ENCODE measurements at places on chromosomes 4 and X.

- no peak for DNase-seq
Measured at GRCh38 chrX:105323928-105324327, 103.4 kb upstream of the TEX13A start.

- DNase-seq: no peak
Measured at GRCh38 chr4:77711469-77711868, 105.8 kb downstream of the CXCL13 start.

DNA sequence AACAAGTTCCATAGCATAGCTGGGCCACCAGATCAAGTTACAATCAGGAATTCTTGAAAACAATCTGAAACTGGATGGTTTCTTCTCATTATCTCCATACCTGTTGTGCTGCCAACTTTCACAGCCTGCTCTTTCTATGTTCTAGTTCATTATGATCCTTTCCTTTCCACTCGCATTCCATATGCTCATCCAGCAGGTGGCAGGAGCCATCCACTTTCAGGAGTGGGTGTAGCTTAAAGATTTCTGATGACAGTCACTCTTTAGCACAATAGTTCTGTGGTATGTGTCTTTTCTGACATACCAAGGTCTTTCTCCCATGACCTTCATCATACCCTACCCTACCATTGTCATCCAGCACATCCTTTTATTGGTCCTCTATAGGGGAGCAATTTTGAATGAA, 46.4 kb downstream of the PAGE2 start:
- DNase-seq: peak; percentile 59

- DNase-seq: peak; percentile 25
Measured at GRCh38 chr4:161419822-161420221, 744.0 kb downstream of the FSTL5 start.

- no peak for DNase-seq
Measured at GRCh38 chrX:15512401-15512965, 11.9 kb downstream of the BMX start.

GRCh38 chrX:13376857-13377549, 57.1 kb upstream of the ATXN3L start:
- DNase-seq: no peak

DNA sequence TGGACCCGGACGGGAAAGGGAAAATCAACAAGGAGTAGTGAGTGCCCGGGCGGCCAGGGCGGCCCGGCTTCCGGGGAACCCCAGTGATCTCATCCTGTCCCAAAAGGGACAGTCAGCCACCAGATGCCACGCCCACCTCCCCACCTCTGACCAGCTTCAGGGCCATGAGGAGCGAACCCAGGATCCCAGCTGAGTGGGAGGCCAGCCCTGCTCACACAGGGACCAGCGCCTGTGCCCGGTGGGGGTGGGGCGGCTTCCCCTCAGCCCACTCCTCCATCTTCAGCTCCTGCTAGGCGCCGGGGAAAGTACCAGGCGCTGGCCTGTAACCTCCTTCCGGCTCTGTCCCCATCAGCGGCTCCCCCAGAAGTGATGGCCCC, 6.2 kb downstream of the MYL5 start:
- no peak for DNase-seq

- no peak for DNase-seq
Measured at GRCh38 chr4:49709775-49710174, 723.7 kb downstream of the CWH43 start.

GRCh38 chr4:102324730-102325129, 20.6 kb downstream of the SLC39A8 start:
- DNase-seq: peak; percentile 34

DNA sequence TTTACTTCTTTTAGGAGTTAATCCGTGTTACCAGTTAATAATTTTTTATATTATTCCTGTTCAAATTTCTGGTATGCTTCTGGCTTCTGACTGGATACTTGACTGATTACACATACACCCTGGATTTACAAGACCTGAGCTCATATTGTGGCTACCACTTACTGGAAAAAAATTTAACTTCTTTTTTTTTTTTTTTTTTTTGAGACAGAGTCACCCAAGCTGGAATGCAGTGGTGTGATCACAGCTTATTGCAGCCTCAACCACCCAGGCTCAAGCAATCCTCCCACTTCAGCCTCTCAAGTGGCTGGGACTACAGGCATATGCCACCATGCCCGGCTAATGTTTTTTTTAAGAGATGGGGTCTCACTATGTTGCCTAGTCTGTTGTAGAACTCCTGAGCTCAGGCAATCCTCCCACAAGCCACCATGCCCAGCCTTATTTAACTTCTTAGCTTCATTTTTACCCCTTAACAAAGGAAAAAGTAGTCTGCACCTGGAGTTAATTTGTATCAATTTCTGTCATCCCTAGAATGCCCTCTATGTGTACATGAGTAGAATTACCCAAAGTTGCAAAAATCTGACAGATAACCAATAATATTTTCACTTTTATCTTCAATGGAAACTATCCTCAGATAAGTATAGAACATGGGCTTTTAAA, 50.3 kb downstream of the TMEM165 start:
- no peak for DNase-seq

DNA sequence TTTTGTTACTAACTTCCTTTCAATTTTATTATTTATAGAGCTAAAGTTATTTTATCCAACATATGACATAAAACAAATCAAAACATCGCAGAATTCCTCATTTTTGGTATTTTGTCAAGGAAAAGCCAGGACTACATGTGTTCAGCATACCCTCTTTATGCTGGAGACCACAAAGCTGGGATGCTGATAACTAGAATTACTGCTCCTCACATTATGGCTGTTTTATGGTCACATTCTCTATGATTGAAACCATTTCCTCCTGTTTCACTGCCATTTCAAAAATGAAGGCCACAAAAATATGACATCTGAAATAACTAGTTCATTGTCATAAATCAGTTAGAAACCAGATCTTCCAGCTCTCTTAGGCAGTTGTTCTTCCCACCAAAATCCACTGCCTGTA, 41.7 kb downstream of the KLHL34 start:
- no peak for DNase-seq

DNA sequence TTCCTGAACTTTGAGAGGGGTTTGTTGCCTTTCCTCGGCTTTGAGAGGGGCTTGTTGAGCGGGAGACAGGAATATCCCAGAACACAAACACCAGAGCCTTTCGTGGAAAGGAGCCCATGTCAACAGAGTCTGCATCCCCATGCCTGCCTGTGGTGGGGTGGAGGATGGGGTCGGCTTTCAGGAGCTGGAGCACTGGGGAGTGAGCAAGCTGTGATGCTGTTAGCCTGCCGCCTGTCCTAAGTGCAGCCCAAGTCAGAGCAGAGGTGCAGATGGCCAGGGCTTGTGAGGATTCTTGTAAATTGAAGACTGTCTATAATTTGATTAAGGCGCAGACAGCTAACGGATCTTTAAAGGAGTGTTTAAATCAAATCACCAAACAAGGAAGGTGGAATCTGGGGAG, 103.3 kb upstream of the ANK2 start:
- no peak for DNase-seq

DNA sequence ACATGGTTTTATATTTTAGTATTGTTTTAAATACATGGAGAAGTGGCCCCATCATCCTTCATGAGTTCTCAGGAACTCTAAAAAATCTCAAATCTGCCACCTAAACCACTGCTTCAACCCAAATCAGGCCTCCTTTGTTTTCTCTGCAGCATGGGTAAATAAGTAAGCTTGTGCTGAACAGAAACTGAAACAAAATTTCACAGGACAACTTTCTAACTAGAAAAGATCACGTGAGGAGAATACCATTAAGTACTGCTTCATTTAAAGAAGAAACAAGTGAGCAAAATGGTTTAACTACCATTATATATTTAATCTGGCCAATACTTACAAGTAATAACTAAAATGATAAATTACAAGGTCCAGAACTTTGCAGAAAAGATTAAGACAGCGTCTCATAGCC, 2.5 kb downstream of the ARAP2 start:
- DNase-seq: no peak

- DNase-seq: no peak
Measured at GRCh38 chr4:43224559-43224958, 332.0 kb downstream of the GRXCR1 start.

- peak; percentile 87 for DNase-seq
Measured at GRCh38 chr4:114272226-114272625, 292.8 kb upstream of the ARSJ start.

- DNase-seq: no peak
Measured at GRCh38 chr4:166839615-166840251, 394.6 kb downstream of the SPOCK3 start.

GRCh38 chr4:42018451-42018850, 28.1 kb downstream of the SLC30A9 start:
- DNase-seq: no peak

GRCh38 chrX:12946838-12947544, 27.9 kb upstream of the TMSB4X start:
- DNase-seq: peak; percentile 90

- DNase-seq: no peak
Measured at GRCh38 chr4:19883841-19884240, 367.9 kb upstream of the SLIT2 start.

DNA sequence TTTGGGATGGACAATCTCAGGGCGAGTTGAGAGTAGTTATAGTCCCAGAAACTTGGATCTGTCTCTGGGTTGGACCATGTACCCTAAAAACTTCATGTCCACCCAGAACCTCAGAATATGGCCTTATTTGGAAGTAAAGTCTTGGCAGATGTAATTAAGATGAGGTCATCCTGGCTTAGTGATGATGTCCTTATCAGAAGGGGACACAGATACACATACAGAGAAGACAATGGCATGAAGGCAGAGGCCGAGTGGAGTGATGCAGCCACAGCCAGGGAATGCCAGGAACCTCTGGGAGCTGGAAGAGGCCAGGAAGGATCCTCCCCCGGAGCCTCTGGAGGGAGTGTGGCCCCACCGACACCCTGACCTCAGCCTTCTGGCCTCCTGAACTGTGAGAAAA, 61.2 kb upstream of the STX18 start:
- no peak for DNase-seq

- peak; percentile 5 for DNase-seq
Measured at GRCh38 chrX:47129899-47130358, 14.6 kb downstream of the NDUFB11 start.

DNA sequence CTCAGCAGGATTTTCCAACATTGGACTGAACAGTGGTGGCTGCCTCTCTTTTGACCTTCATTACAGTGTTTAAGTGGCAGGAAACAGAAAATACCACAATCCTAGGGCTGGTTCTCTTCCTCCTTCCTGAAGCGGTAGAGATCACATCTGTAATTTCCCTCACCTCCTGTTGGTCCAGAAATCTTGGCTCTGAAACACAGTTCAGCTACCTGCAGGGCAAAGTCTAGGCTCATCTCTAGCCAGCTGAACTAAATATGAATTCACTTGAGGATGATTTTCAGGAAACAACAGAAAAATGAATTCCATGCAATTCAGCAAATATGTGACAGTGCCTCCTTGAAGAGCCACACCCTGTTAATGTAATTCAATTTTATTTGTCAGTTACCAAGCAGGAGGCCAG, 531.9 kb downstream of the INPP4B start:
- DNase-seq: no peak

GRCh38 chrX:151609222-151609621, 45.7 kb downstream of the PASD1 start:
- DNase-seq: no peak

GRCh38 chrX:2690856-2691542, at the start of gene CD99:
Gene CD99, plus strand, starts transcription at chrX:2691295. Its CDS starts 66 bp downstream, at chrX:2691361.
- peak; percentile 91 for DNase-seq

DNA sequence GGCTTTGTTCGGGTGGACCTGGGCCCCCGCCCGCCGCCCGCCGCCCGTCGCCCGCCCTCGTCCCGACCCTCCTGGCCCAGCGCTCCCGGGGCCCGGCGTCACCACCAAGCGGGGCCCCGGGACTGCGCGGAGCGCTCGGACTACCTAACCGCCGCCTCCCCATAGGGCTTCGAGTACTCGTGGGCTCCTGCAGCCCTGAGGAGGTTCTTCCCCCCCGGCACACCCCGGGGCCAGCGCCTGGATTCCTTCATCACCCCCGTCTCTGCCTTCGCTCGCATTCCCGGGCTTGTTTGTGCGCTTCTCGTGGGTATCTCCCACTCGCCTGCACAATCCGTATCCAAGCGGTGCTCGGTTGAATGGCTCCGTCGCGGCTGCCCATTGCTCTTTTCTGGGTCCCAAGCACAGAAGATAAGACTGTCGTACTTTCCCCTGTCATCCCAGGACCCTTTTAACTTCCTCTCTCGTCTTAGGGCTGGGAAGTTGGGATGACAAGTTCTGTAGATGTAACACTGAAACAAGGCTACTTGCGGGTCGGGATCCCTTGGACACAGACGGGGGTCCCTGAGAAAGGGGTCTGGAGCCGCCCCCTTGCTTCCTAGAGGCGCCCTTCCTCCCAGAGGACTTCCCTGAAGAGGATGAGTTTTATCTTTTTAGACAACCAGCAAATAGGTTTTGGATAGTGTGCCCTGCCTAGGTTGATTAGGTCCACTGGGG, 565 bp downstream of the MOB1B start:
- peak; percentile 54 for DNase-seq

DNA sequence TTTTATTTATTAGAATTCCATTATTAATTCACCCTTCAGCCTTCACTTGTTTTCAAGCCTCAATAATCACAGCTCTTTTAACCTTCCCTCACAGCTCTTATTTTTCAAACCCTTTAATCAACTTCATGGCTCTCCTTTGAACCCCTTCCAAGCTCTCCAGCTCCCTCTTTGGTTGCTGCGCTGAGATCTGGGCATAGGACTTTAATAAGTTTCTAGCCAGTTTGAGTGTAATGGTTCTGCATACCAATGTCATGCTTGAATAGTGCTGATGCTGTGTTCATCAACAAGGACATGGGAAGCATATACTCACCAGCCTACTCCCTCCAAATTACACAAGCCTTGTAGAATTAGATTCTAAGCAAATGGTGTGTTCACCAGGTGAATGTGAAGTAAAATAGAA, 3.5 kb upstream of the RNF212 start:
- no peak for DNase-seq

DNA sequence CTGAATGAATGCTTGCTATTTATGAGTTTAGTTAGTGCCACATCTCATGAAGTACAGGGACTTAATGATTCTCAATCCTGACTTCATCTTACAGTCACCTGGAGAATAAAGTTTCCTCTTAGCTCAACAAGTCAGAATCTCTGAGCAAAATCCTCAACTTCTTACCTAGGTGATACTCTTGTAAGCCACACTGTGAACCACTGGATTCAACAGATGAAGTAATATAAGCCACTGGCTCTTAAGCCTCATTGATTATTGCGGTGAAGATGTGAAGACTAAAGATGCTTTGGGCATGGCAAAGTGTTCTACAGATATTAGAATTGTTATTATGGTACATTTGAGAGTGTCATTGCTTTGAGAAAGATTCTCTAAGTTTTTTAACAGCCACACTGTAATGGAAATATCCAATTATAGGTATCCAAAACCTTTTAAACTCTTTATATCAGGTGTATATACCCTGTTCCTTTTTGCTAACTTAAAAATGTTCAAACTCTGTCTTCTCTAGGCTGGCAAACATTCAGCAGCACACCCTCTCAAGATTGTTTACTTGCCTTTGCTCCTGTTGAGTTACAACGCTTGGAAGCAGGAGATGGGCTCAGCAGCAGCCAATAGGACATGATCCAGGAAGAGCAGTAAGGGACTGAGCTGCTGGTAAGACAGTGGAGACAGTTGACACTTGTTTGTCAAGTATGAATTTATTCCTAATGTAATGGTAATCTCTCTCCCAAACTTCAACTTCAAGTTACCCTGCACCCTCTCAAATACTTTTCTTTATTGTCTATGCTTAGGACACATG, 43.4 kb downstream of the TET2 start:
- DNase-seq: no peak

GRCh38 chrX:149221230-149221629, 283.9 kb downstream of the IDS start:
- no peak for DNase-seq

All from endothelial cell of umbilical vein (primary cell).